Effector CD4-positive, alpha-beta T cell (primary cell): ENCODE measurements at places on chromosomes 1 and 21.

- no peak for DNase-seq
Measured at GRCh38 chr1:247211339-247211738, 39.5 kb upstream of the ZNF124 start.

- no peak for DNase-seq
Measured at GRCh38 chr1:200917291-200917817, 22.7 kb downstream of the INAVA start.

DNA sequence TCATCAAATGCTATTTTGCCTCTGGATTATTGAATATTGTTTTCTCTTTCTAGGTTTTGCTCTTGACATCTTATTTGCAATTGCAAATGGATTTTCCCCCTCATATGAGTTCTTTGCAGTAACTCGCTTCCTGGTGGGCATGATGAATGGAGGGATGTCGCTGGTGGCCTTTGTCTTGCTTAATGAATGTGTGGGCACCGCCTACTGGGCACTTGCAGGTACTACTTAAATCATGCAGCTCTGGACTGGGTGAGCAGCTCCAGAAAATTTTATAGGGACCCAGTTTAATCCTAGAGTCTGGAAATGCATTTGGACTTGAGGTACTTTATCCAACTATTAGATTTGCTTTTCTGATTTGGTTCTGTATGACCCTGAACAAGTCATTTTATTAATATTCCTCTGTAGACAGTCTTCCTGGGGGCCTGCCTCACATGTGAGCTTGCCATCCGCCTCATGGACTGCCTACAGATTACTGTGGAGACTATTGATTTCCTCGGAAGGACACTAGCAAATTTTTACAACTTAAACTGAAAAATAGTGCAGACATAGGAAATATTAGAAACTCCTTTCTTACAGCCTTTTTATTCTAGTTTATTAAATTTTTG lies 44.5 kb downstream of the SLC22A15 start:
- peak; percentile 4 for DNase-seq

GRCh38 chr1:214331827-214332423 lies 51.0 kb downstream of the SMYD2 start:
- DNase-seq, result peak; percentile 27

- DNase-seq, result no peak
Measured at GRCh38 chr21:39452970-39453342, 1.2 kb downstream of the SH3BGR start.

GRCh38 chr1:14626869-14627607 lies 28.6 kb downstream of the KAZN start:
- no peak for DNase-seq

DNA sequence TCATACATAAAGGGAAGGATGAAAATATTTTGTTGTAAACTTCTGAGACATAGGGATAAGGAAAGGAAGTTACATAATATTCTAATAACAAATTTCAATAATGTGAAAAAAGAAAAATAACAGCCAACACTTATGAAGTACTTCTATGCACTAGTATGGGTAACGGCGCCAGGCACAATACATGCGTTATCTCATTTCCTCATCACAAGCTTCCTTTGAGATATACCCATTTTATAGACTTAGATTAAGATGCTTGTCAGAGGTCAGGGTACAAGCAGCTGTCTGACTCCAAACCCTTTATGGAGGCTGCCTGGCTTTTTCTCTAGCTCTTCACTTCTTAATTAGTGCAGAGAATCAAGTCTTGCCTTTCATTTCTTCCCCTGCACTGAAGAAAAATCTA lies 41.3 kb downstream of the TCP10L start:
- DNase-seq, result no peak

- DNase-seq, result peak; percentile 6
Measured at GRCh38 chr21:35138665-35139381, 89.7 kb upstream of the RUNX1 start.
